ENCODE measurements at places on chromosomes 6 and 20. TPM values are rescaled to one million over a fixed set of nuclear protein-coding genes. Genes with fewer than 3 reads are reported as not detected.

Gene NKX2-4
- not detected for total RNA-seq

Gene SLC22A3
- total RNA-seq = not detected

Gene ERVFRD-1
- total RNA-seq = not detected

Gene LCA5
- 0.22 TPM for total RNA-seq

Gene SNAI1
- total RNA-seq = 0.49 TPM

Gene LINC00237
- total RNA-seq = not detected

Gene ALDH8A1
- 0.85 TPM for total RNA-seq

Gene ANKRD66
- not detected for total RNA-seq

Gene SLC16A10
- 3.3 TPM for total RNA-seq

Gene ADGRG6
- total RNA-seq = 0.97 TPM

Gene CCDC170
- total RNA-seq = not detected

Gene IPCEF1
- 19.2 TPM for total RNA-seq
